Activated CD4-positive, alpha-beta T cell treated with anti-CD3 and anti-CD28 coated beads for 4 hours (primary cell): ENCODE measurements at places on chromosomes 7 and 10.

DNA sequence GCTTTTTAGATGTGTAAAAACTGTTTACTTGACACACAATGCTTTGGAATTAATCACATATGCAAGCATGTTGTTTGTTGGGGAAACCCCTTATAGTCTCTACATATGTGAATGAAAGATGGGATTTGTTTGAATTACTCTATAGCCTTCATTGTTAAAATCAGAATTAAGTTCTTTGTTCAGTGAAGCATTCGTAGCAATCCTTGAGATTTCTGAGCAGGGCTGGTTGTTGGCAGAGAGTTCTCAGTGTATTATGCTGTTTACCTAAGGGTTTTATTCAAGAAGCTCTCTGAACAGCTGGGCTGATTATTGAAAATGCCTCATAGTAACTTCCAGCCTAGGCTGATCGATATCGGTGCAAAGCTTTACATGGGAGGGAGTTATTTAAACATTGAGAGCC, 190.9 kb downstream of the VTI1A start:
- DNase-seq, result no peak

DNA sequence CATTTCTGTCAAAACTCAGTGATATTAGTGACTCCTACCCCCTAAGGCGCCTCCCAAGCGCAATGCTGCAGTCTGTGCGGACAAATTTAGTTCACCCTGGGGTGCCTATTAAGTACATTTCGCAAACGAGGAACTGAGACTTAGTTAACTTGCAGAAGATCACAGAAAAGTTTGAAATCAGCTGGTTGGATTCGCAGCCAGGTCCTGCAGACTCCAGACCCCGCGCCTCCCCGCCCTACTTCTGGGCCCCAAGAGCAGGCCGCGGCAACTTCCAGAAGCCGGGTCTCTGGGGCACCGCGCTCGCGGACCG, 588 bp downstream of the CYREN start:
- no peak for DNase-seq

GRCh38 chr7:95092324-95092723, 184.9 kb downstream of the PPP1R9A start:
- DNase-seq, result no peak

DNA sequence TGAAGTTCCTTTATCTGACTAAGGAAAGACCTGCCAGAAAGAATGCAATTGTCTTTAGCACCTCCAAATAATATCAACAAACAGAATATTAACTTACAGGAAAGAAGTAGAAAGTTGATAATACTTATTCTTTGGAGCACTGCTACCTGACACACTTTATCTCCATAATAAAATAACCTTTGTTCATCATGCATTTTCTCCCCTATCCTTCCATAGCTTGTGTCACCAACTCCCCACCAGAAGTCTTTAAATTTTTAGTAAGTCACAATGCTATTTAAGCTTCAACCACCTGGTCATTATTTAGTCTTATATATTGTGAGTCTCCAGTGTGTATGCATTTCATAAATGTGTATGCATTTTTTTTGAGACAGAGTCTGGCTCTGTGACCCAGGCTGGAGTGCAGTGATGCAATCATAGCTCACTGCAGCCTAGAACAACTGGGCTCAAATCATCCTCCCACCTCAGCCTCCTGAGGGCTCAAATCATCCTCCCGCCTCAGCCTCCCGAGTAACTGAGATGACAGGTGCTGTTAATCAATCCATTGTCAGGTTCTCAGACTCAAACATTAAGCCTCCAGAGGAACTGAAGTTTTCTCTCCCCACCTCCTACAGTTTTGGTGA, 7.3 kb upstream of the CYP3A43 start:
- DNase-seq, result no peak

- no peak for DNase-seq
Observed at GRCh38 chr10:121559326-121560026, 38.8 kb downstream of the FGFR2 start.

- DNase-seq, result no peak
Observed at GRCh38 chr10:92552310-92552709, 21.6 kb downstream of the IDE start.

DNA sequence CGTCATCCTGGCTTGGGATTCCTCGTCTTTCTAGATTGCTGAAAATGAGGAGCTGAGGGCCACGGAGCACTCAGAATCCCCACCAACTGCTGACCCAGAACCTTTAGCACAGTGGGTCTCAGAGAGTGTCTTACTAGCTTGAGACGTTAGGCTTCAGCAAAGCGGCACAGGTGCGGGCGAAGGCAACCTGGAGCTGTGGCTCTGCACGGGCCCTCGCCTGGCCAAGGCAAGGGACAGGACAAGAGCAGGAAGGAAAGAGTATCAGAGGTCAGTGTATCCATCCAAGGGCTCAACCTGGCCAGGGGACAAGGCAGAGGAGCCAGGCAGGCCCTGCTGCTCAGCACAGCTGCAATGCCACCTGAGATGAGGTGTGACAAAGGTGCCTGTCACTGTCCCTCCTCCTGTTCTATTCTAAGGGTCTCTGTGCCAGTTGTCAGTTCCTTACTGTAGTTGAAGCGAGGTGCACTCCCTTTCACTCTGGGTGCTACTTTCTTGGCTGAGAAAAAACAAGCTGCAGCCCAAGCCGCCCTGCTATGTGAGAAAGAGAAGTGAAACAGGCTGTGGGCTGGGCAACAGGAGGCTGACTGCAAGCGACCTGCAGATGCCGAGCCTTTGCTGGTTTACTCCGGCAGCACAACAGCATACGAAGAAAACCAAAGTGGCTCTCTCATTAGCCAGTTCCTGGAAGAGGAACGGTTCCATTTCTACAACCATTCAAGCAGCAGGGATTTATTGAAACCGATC, 33.3 kb upstream of the KDM7A start:
- DNase-seq, result no peak

DNA sequence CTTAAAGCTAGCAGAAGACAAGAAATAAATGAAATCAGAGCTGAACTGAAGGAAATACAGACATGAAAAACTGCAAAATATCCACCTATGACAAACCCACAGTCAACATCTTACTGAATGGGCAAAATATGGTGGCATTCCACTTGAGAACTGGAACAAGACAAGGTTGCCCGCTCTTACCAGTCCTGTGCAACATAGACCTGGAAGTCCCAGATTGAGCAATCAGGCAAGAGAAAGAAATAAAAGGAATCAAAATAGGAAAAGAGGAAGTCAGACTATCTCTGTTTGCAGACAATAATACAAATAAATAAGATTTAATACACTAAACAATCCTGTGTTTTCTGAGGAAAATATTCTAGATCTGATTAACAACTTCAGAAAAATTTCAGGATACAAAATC, 570.5 kb upstream of the SEMA3D start:
- DNase-seq, result no peak

GRCh38 chr10:21364196-21365114, 161.0 kb downstream of the SKIDA1 start:
- DNase-seq, result no peak

DNA sequence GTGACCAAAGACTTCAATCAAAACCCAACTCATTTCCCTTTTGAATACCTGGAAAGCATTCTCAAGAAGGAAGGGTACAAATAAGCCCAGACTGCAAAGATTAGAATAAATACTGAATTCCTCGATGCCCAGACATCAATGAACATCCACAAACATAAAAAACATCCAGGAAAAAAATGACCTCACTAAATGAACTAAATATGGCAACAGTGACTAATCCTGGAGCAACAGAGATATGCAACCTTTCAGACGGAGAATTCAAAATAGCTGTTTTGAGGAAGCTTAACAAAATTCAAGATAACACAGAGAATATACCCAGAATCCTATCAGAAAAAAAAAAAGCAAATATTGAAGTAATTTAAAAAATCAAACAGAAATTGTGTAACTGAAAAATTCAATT, 43.2 kb downstream of the PCLO start:
- DNase-seq, result no peak

GRCh38 chr7:128040205-128040604, 9.0 kb upstream of the LRRC4 start:
- no peak for DNase-seq

DNA sequence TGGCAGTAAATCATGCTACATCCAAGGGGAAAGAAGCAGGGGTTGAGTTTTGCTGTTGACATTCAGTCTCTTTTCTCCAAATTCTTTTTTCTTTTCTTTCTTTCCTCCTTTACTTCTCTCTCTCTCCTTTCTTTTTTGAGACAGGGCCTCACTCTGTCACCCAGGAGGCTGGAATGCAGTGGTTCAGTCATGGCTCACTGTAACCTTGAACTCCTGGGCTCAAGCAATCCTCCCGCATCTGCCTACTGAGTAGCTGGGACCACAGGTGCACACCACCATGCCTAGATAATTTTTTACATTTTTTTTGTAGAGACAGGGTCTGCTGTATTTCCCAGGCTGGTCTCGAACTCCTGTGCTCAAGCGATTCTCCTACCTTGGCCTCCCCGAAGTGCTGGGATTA, 35.2 kb downstream of the SBDS start:
- DNase-seq, result no peak

DNA sequence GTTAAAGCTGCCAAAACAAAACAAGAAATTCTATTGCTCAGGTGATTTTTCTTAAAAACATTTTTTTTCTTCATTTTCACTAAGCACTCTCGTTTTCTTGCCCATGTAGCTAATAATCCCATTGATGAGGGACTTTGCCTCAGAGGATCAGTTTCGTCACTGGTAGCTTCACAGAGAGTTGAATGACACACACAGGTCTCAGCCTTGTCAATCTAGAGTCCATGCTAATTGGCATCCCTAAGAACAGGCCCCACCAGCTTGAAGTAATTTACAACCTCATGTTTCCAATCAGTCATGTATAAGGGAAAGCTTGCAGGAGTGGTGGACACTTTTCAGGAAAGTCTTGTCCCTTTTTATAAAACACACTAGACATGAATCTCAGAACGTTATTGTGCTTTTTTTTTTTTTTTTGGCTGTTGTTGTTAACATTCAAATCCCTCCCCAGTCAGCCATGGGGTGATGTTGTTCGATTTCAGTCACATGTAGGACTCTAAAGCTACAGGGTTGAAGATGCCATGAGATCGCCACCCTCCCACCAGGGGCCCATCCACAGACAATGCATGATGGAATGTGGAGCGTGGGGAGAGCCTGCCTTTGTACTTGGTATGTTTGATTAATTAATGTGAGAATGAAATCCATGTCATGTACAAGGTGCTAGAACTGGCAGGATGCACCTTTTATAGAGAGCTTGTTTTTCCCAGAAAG, 232.4 kb upstream of the FZD8 start:
- DNase-seq, result no peak

DNA sequence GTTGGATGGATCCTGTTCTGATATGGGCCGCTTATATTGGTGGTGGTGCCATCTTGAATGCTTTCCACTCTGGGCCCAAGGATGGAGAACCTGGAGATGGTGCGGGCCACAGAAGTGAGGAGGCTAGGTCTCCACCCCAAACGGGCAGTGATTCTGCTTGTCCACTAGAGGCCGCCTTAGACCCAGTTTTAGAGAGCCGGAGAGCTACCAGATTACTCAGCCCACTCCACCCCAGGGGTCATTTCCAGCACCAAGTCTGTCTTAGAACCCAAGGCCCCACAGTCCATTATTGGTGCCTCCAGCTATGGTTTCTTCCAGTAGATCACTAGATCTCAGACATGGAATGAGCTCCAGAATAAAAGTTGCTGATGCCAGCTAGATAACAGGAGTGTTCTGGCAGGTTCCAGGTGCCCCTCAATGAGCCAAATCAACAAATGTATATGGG, 11.8 kb upstream of the CAMK2G start:
- DNase-seq, result peak; percentile 69

GRCh38 chr7:27245124-27245797, 2.7 kb downstream of the EVX1 start:
- DNase-seq, result no peak

GRCh38 chr10:119803264-119803663, 69.4 kb downstream of the MCMBP start:
- no peak for DNase-seq

GRCh38 chr7:30699706-30700495, 17.6 kb upstream of the CRHR2 start:
- no peak for DNase-seq

GRCh38 chr10:70348228-70348850, 34.1 kb downstream of the LRRC20 start:
- DNase-seq, result no peak

DNA sequence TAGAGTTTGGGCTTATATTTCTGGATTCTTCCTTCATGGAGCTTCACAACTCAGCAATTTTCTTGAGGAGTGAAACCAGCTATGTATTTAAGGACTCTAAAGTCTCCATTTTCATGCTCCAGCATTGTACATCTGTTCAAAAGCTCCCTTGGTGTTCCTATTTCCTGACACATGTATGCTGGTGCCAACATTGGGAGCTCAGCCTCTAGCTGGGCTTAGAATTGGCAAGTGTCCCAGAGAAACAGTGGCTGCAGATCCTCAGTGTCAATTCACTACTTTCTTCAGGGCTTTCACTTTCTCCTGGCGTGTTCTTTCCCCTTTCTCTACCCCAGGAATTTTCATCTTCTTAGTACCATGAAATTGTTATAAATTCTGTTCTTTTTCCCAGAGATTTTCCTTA, 103.1 kb downstream of the ZNF467 start:
- no peak for DNase-seq
